Fibroblast of the conjunctiva (primary cell): ENCODE measurements at places on chromosomes 13 and 19.
A peak's percentile ranks its signal among the peaks of the same experiment; 100 is the strongest.

- no peak for DNase-seq
Measured at GRCh38 chr19:11995174-11995573, 30.3 kb downstream of the ZNF763 start.

DNA sequence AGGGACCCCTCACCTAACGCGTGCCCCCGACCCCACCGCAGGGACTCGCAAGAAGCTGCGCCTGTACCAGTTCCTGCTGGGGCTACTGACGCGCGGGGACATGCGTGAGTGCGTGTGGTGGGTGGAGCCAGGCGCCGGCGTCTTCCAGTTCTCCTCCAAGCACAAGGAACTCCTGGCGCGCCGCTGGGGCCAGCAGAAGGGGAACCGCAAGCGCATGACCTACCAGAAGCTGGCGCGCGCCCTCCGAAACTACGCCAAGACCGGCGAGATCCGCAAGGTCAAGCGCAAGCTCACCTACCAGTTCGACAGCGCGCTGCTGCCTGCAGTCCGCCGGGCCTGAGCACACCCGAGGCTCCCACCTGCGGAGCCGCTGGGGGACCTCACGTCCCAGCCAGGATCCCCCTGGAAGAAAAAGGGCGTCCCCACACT, 4.7 kb upstream of the MYBPC2 start:
- DNase-seq, result peak; percentile 30

DNA sequence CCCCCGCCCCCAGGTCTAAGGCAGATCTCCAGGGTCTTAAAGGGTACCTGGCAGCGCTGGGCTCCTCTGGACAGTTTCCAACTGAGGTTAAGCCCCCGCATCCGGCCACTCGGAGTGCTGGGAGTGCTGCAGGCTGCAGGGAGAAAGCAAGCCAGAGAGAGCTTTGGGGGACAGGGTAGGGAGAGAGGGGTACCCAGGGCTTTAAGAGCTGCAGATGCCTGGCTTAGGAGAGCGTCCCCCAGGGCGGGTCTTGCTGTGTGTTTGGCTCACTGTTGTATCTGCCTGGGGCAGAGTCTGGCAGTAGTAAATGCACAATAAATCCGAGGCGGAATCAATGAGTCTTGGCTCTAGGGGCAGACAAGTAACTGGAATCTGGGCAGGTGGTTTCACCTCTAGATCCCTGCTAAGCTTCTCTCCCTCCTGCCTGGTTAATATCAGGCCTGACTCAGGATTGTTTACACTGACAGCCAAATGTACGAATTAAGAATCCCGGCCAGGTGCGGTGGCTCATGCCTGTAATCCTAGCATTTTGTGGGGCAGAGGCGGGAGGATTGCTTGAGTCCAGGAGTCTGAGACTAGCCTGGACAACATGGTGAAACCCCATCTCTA, 798 bp upstream of the COX6B2 start:
- no peak for DNase-seq

- DNase-seq, result no peak
Measured at GRCh38 chr13:113546571-113547237, 37.8 kb upstream of the TFDP1 start.

DNA sequence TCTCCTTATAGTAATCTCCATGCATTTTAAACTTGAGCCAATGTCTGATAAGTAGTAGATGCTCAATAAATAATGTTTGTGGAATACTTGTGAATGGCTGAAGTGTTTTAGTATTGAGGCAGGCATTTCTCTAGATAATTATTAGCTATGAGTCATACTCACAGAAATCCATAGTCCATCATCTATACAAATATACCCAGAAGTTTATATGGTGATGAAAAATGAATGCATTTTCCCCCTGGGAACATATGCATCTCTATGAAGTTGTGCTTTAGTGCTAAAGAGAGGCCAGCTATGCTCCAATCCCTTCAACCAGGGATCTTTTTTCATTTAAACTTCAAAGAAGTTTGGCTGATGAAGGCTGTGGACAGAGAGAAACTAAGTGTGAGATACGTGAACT, 17.2 kb downstream of the MBNL2 start:
- no peak for DNase-seq

GRCh38 chr13:71316792-71317363, 550.1 kb downstream of the DACH1 start:
- no peak for DNase-seq

GRCh38 chr19:49929121-49929610, at the start of the genes ATF5 and NUP62:
Gene ATF5 (plus strand): TSS chr19:49929205. CDS start chr19:49930851, 1,646 bp downstream.
Gene NUP62 (minus strand): TSS chr19:49929504. CDS start chr19:49909807, 19,697 bp downstream.
- DNase-seq, result peak; percentile 62

DNA sequence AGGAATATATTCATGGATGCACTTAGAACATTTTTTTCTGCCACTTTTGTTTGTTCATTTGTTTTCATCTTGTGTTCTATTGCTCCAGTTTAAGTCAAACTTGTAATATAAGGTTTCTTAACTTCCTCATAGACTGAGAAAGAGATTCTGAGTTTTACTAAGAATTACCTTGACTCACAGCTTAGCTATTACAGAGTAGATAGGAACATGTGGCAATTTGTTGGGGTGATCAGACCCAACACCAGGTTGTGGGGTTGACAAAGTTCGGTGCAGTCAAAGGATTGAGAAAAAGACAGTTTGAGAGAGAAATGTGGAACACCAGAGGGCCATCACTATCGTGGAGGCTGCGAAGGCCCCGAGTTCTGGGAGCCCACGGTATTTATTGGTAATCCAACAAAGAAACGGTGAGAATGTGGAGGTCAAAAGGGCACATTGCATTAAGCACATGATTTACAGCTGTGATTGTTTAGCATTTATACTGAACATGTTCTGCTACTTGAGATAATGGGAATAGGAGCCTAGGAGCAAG, 2526.0 kb downstream of the PCDH9 start:
- DNase-seq, result no peak

DNA sequence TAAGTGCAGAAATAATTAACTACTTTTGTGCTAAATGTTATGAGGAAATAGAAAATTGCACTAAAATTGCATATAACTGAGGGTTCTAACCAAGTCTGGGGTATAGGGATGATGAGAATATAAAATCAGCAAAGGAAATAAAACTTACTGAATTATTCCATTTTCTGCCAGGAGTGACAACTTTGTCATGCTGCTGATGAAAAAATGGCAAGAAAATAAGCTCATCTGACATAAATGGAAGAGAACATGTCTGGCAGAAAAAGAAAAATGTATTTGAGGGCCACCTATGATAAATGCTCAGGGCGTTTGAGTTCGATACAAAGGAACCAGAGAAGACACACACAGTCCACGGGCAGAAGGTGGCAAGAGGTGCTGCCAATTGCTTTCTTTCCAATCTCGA, 78.2 kb downstream of the LHFPL6 start:
- no peak for DNase-seq

DNA sequence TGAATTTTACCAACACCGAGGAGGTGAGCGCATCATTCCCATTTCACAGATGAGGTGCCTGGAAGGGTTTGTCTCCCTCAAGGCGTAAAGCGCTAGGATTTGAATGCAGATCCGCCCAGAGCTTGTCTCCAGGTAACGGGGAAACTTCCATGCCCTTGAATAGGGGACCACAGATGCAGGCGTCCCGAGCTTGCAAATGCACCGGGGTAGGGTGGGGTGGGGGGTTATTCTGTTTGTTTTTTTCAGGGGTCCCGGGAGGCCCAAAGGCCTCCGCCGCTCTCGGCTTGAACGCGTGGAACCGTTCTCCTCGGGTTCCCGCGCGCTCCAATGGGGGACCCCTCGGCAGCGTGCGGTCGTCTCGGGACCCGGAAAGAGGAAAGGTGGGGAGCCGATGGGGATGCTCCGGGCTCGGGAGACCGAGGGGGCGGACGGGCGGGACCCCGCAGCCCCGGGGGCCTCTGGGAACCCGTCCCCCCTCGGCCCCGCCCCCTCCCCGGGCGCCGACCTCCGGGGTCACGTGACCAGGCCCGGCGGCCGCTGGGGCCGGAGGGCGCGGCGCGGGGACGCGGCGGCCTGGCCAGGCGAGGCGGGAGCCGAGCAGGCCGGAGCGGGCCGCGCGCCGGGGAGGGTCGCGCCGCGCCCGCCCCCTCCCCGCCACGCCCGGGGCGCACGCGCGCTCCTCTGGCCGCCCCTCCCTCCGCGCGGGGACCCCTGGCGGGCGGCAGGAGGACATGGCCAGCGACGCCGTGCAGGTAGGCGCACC, at the start of gene PKN1:
PKN1 (plus strand) TSS at position 516 of the 763 bp plus-strand sequence; CDS start at position 732, 216 bp downstream.
- DNase-seq, result no peak

- peak; percentile 87 for DNase-seq
Measured at GRCh38 chr19:48724796-48725753, 5.5 kb upstream of the MAMSTR start.

DNA sequence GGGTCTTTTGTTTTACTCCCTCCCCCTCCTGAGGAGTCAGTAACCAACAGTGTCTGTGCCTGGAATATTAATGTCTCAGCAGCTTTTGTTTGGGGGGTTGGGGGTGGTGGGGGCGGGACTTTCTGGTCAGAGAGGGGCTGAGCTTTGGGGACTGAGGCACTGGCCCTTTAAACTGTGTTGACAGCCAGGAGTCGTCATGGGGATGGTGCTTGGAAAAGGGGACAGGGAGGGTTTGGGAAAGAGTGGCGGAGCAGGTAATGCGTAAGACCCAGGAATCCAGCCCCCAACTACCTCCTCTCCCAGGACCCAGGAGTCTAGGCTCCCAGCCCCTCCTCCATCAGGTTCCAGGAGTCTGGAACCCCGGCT, 5.2 kb downstream of the CADM4 start:
- DNase-seq, result no peak

DNA sequence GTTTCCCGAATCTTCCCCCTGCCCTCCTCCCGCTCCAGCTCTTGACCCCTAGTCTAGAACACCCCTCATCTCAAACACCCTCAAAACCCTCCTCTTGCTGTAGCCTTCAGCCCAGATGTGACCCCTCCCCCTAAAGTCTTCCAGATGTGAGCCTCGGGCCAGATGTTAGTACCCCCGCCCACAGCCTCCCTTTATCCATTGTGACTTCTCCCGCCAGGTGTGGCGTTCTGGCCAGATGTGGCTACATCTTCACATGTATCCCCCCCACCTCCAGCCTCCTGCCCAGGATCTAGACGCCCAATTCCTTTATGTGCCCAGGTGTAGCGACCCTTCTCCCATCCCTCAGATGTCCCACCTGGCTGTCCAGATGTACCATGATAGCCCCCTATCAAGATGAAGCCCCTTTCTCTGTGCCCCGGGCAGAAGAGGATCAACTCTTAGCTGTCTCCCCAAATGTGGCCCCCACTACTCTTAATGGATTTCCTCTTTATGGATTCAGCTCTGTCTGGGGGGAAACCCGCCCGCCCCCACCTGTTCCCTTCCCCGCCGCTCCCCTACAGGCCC, 517 bp upstream of the LTBP4 start:
- no peak for DNase-seq

DNA sequence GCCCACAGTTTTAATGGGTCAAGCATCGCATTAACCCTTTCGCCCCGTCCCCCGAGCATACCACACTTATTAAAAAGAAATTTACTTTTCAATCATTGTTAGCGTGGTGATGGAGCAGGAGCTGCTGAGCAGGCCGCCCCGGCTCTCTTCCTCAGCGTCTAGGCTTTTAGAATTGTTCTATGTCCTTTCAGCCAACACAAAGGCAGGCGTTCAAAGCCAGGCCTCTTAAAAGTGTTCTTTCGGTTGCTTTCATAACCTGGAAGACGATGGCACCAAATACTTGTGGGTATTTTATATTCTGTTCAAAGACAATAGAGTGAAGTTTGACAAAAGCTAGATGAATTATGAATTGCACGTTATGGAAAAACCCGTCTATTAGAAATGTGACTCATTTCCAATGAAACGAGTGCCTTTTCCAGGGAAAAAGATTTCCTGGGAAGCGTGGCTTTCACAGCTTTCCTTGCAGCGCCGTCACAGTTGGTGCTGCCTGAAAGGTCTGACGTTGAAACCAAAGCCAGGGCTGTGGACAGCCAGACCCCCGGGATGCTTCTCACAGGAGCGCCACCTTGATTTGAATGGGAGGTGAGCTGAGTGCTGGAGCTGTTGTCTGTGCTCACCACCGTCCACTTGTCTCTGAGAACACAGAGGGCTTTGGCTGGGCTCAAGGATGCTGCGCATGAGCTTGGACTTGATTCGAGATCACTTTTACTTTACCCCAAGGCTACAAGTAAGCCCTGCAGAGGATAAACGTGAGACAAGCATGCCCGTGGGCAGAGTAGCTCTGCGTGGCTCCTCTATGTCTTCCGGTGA, 78.8 kb downstream of the SOX1 start:
- no peak for DNase-seq

GRCh38 chr19:9868983-9869617, 34.0 kb downstream of the PIN1 start:
- DNase-seq, result no peak

GRCh38 chr19:46218160-46218559, 11.4 kb upstream of the IGFL1 start:
- DNase-seq, result no peak

DNA sequence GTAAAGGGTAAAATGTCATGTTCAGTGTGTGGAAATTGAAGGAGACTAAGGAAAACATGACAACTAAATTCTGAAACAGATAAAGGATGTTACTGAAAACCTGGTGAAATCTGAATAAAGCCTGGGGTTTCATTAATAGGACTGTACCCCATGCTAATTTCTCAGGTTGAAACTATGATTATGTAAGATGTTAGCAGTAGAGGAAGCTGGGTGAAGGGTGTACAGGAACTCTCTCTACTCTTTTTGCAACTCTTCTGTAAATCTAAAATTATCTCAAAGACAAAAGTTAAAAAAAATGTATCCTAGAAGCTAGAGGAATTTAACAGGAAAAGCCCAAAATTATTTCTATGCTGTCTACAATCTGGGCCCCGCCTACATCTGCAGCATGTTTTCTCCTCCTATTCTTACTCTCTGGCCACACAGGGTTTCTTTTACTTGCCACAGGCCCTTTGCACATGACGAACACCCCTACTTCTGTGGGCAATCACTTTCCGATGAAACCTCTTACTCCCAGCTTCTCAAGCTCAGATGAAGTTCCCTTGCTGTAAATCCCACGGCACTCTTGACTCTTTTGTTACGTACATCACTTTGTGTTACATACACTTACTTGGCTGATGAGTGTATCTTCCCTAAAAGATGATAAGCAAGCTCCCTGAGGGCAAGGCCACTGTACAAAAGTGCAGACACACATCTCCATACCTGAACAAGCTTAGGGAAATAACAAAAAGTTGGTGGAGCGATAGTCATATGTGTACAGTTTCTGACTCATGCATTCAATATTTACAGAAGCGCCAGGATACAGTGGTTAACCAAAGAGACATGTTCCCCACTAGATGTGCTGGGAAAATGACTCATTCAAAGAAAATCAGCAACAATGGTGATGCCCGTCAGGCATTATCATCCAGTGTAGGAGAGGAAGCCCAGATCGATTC, 32.6 kb downstream of the RUBCNL start:
- peak; percentile 86 for DNase-seq

DNA sequence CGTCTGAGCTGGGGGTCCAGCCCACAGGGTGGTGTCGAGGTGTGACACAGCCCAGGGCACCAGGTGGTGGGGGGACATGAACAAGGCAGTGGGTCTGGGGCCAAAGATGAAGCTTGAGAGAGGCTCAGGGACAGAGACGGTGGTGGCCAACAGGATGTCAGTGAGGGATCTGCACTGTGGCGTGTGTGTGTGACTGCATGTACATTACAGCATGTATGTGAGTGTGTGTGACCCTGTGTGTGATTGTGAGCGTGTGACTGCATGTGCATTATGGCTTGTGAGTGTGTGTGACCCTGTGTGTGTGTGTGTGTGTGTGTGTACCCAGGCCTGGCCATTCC, 1.6 kb downstream of the ADAMTS10 start:
- DNase-seq, result no peak
